Effector memory CD8-positive, alpha-beta T cell (primary cell): ENCODE measurements at places on chromosomes 13 and 19.

DNA sequence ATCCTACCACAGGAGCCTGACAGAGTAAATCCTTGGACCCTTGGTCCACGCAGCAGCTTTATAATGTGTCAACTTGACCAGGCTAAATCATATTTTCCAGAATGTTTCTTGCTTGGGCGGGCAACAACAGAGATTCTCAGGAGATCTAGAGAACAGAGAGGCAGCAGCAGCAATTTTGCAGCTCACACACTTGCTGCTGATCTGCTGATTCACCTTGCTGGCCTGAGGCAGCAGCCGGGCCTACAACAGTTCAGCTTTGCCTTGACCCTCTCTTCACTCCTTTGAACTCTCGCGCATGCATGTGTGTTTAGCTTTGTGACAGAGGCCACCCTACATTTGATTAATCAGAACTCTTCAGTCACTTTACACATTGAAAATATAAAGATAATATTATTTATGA, 159.3 kb downstream of the UGGT2 start:
- H3K27ac ChIP-seq = no peak overlapping the region
- H3K27me3 ChIP-seq = no peaks in the 10 kb centered on the region
- H3K4me1 ChIP-seq = no peaks in the 10 kb centered on the region
- no peak for DNase-seq
- H3K4me3 ChIP-seq = no peak overlapping the region

GRCh38 chr19:1624458-1624857, 19.2 kb upstream of the UQCR11 start:
- DNase-seq = peak; percentile 35
- no peak overlapping the region for H3K4me3 ChIP-seq
- H3K4me1 ChIP-seq = peaks cover 3% of the 10 kb centered on the region
- peaks cover 8% of the 10 kb centered on the region for H3K36me3 ChIP-seq
- H3K27me3 ChIP-seq = no peaks in the 10 kb centered on the region

DNA sequence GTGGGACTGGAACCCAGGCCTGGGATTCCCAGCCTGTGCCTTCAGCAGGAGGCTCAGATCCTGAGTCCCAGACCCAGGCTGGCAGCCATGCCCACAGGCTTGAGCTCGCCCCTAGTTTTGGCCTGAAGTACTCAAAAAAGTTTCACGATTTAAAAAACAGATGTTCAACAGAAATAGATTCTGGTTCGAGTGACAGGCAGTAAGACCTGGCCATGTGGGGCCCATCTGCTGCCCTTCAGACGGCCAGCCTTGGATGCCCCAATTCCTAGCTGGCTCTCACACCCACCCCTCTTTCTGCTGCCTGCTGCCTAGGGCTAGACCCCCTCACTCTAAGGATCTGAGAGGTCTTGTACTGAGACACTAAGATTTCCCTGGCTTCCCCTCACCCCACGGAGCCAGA, 2.8 kb upstream of the DMPK start:
- peaks cover 12% of the 10 kb centered on the region for H3K27me3 ChIP-seq
- no peak overlapping the region for H3K4me3 ChIP-seq
- peaks cover 15% of the 10 kb centered on the region for H3K36me3 ChIP-seq
- no peak overlapping the region for H3K27ac ChIP-seq
- DNase-seq = no peak

- peaks cover 10% of the 10 kb centered on the region for H3K27me3 ChIP-seq
- H3K4me1 ChIP-seq = peaks cover 6% of the 10 kb centered on the region
- peaks cover 3% of the 10 kb centered on the region for H3K36me3 ChIP-seq
- DNase-seq = no peak
- H3K27ac ChIP-seq = no peak overlapping the region
- H3K4me3 ChIP-seq = no peak overlapping the region
Observed at GRCh38 chr13:45048890-45049407, 59.6 kb downstream of the GPALPP1 start.

DNA sequence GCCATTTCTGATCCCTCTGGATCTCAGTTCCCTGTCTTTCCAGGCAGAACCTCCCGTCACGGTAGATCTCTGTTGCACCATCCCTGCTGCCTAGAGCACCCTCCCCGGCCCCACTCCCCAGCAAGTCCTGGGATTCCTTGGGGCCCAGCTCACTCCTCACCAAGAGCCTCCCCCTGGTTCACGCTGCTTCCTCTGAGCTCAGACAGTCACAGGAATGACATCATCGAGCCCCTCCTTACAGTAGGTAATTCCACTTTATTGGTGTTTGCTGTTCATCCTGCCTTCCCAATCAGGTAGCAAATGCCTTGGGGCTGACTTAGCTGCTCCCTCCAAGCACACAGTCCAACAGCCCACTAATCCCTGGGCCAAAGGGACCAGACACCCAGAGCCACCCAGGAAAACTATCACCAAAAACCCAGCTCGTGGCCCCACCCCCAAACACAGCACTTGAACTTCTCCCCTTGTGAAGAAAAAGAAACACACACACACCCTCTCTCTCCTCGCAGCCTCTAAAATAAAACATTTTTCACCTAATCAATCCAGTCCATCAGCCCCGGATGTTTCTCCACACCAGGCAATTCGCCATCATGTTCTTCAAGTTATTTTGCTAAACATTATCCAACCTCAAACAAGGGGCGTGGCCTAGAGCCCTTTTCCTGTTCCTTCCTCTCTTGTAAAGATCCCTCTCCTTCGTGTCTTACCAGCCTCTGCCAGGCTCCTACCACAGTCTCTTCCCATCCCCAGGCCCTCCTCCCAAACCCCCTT, 2.5 kb downstream of the NAPA start:
- H3K27ac ChIP-seq = peak overlapping the region; percentile 100
- peak overlapping the region; percentile 99 for H3K4me3 ChIP-seq
- H3K4me1 ChIP-seq = peaks cover 70% of the 10 kb centered on the region
- DNase-seq = no peak
- peaks cover 57% of the 10 kb centered on the region for H3K36me3 ChIP-seq
- no peaks in the 10 kb centered on the region for H3K27me3 ChIP-seq

- peaks cover 38% of the 10 kb centered on the region for H3K4me1 ChIP-seq
- H3K4me3 ChIP-seq = peak overlapping the region; percentile 95
- peaks cover 19% of the 10 kb centered on the region for H3K36me3 ChIP-seq
- H3K27me3 ChIP-seq = no peaks in the 10 kb centered on the region
- no peak for DNase-seq
Observed at GRCh38 chr19:48991873-48992580, 1.1 kb downstream of the GYS1 start.

DNA sequence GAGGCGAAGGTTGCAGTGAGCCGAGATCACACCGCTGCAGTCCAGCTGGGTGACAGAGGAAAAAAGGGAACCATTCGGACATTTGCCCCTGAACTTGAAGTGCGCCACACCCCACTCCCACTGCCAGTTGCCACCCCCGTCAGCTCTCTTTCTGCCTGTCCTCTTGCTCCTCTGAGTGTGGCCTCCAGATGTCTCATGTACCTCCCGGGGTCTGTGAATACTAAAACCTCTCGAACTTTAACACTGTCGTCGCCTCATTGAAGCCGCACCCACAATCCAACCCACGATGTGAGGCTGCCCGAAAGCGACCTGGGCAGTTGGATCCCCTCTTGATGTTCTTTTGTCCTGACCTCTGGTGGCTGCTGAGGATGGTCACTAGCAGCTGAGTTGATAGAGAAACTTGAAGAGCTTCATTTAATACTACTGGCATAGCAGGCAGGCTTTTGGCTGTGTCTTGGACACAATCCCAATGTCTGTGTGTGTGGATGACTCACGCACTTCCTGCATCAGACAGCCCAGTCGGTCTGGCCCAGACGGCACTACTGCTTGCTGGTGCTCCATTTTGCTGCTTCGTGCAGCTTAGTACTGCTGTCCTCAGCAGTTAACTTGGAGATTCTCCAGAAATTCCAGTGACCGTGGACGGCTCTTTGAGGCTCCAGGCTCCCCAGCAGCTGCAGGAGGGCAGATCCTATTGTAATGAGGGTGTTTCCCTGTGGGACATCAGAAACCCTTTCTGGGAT, 4.2 kb downstream of the FPR3 start:
- H3K27me3 ChIP-seq = peaks cover 9% of the 10 kb centered on the region
- no peaks in the 10 kb centered on the region for H3K36me3 ChIP-seq
- no peaks in the 10 kb centered on the region for H3K4me1 ChIP-seq
- H3K4me3 ChIP-seq = no peak overlapping the region
- no peak for DNase-seq

- peak overlapping the region; percentile 95 for H3K4me3 ChIP-seq
- no peak for DNase-seq
- no peaks in the 10 kb centered on the region for H3K27me3 ChIP-seq
- peaks cover 57% of the 10 kb centered on the region for H3K4me1 ChIP-seq
- peaks cover 68% of the 10 kb centered on the region for H3K36me3 ChIP-seq
- H3K27ac ChIP-seq = peak overlapping the region; percentile 91
Observed at GRCh38 chr19:41553804-41554203, 22.2 kb upstream of the CEACAM21 start.

DNA sequence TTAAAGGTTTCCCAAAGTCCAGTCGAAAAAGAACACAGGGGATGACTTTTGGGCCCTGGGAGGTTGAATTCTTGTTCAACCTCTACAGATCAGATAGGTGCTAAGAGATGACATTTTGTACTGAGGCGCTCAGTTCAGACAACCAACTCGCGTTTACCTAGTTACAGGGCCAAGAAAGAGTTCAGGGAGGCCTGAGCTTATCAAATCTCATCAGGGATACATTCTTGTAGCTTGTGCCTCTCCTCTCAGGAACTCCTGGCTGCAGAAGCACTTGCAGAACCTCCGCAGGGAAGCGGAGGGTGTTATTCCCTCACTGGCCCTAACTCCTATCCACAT, 825 bp downstream of the ZNF776 start:
- peaks cover 21% of the 10 kb centered on the region for H3K4me1 ChIP-seq
- H3K36me3 ChIP-seq = peaks cover 43% of the 10 kb centered on the region
- H3K27me3 ChIP-seq = no peaks in the 10 kb centered on the region

DNA sequence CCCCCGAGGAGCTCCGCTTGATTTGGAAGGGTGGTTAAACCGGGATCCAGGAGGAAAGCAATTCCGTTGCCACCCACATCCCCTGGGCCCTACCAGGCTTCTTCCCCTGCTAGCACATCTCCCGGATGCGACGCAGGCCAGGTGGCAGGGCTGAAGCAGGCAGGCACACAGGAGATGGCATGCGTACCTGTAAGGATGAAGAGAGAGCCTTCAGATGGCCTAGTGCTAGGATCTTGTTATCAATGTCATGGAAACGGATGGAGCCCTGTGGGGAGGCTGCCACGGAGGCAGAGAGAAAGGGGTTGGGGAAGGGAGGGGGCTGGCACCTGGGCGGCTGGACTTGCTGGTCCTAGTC, 8.5 kb upstream of the SOX1 start:
- no peak overlapping the region for H3K4me3 ChIP-seq
- peaks cover 81% of the 10 kb centered on the region for H3K27me3 ChIP-seq
- H3K27ac ChIP-seq = no peak overlapping the region
- no peaks in the 10 kb centered on the region for H3K4me1 ChIP-seq
- H3K36me3 ChIP-seq = no peaks in the 10 kb centered on the region

GRCh38 chr19:40641281-40641680, 40.1 kb downstream of the LTBP4 start:
- no peak overlapping the region for H3K4me3 ChIP-seq
- no peak for DNase-seq
- no peaks in the 10 kb centered on the region for H3K4me1 ChIP-seq
- no peak overlapping the region for H3K27ac ChIP-seq

- H3K27ac ChIP-seq = no peak overlapping the region
- no peaks in the 10 kb centered on the region for H3K36me3 ChIP-seq
- H3K4me3 ChIP-seq = peak overlapping the region; percentile 48
- H3K4me1 ChIP-seq = peaks cover 9% of the 10 kb centered on the region
Observed at GRCh38 chr13:33017323-33017929, 1.2 kb downstream of the KL start.

DNA sequence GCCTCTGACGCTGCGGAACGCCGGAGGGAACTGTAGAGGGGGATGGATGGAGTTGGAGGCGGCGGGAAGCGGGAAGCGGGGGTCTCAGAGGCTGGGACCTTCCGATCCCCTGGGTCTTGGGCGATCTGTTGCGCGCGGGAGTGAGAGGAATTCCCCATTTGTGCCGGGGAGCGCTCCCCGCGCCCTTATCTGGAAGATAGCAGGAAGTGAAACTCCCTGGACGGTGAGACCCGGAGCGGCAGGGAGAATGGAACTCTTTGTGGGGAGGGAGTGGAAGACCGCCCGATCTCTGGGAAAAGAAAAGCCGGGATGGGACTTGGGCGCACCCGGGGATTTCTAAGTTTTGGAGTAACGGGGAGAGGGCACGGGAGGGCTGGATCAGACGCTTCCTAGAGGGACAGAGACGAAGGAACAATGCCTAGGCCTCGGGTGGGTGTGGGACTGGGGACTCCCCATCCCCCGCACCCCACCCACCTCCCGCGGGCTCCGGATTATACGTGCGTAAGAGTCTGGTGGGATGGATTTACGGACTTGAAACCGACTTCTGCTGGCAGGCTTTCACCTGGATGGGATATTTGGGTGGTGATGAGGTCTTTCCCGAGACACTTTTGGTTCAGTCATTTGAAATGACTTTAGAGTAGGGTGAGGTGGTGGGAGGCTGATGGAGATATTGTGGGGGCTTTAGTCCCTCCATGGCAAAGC, 495 bp downstream of the LSR start:
- peaks cover 27% of the 10 kb centered on the region for H3K27me3 ChIP-seq
- peaks cover 31% of the 10 kb centered on the region for H3K36me3 ChIP-seq
- H3K27ac ChIP-seq = peak overlapping the region; percentile 95
- DNase-seq = no peak

- H3K36me3 ChIP-seq = peaks cover 24% of the 10 kb centered on the region
- peaks cover 11% of the 10 kb centered on the region for H3K4me1 ChIP-seq
- no peak overlapping the region for H3K4me3 ChIP-seq
- no peak for DNase-seq
- no peak overlapping the region for H3K27ac ChIP-seq
- peaks cover 9% of the 10 kb centered on the region for H3K27me3 ChIP-seq
Observed at GRCh38 chr19:5825178-5825577, 14.3 kb downstream of the FUT6 start.

GRCh38 chr19:16001481-16002312, 52.9 kb downstream of the OR10H4 start:
- peak overlapping the region; percentile 67 for H3K4me3 ChIP-seq
- H3K36me3 ChIP-seq = peaks cover 6% of the 10 kb centered on the region
- peak overlapping the region; percentile 80 for H3K27ac ChIP-seq
- no peaks in the 10 kb centered on the region for H3K27me3 ChIP-seq
- peaks cover 13% of the 10 kb centered on the region for H3K4me1 ChIP-seq

DNA sequence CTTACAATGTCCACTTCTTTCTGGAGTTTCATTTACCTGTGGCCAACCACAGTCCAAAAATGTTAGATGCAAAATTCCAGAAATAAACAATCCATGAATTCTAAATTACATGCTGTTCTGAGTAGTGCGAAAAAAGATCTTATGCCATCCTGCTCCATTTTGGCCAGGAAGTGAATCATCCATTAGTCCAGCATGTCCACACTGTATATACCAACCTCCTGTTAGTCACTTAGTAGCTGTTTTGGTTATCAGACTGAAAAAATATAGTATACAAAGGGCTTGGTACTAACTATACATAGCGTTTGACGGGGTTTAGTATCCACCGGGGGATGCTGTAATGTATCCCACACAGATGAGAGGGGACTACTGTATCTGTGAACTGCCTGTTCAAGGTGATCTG, 618.0 kb upstream of the ARGLU1 start:
- H3K4me3 ChIP-seq = no peak overlapping the region
- no peak for DNase-seq
- no peak overlapping the region for H3K27ac ChIP-seq
- no peaks in the 10 kb centered on the region for H3K4me1 ChIP-seq
- H3K36me3 ChIP-seq = no peaks in the 10 kb centered on the region
- H3K27me3 ChIP-seq = no peaks in the 10 kb centered on the region

GRCh38 chr13:24906268-24906667, 142.3 kb downstream of the RNF17 start:
- no peak for DNase-seq
- peaks cover 1% of the 10 kb centered on the region for H3K36me3 ChIP-seq
- no peaks in the 10 kb centered on the region for H3K27me3 ChIP-seq
- H3K4me3 ChIP-seq = no peak overlapping the region
- no peak overlapping the region for H3K27ac ChIP-seq
